Karpas-422 (cell line): ENCODE measurements at places on chromosomes 13 and 19. TPM values are rescaled to one million over a fixed set of nuclear protein-coding genes. Genes with fewer than 3 reads are reported as not detected.

DNA sequence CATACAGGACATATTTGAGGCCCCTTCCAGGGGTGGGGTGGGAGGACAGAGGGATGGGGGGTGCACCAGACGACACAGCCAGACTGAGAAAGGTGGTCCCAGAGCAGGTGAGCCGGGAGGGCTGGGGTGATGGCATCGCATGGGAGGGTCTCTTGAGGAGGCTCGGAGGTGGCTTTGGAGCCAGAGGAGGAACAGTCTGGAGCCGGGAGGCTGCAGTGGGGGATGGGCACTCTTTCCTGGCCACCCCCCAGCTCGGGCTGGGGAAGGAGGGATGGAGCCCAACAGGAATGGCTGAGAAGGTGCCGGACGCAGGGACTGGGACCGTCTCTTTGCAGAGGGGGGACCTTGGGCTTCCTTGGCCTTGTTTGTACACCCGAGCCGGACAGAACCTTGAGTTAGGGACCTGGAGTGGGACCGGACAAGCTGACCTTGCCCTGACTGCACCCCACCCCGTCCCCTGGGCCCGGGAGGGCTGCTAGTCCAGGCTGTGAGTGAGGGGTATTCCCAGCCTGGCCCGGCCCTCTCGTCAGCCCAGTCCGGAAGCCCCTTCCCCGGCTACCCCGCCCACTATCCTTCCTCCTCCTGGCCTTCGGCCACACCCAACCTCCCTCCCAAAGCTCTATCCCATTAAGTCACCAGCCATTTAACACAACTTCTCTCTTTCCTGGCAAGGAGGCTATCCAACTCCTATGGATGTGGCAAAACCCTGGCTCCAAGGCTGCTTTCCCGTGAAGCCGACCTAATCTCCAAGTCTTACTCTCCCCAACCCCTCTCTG lies 816 bp upstream of the TBXA2R start:
- H3K27me3 ChIP-seq, result no peaks in the 10 kb centered on the region
- H3K4me3 ChIP-seq, result no peak overlapping the region
- peaks cover 7% of the 10 kb centered on the region; the same call in 1 of the 2 replicates for H3K4me1 ChIP-seq
- H3K27ac ChIP-seq, result no peak overlapping the region

DNA sequence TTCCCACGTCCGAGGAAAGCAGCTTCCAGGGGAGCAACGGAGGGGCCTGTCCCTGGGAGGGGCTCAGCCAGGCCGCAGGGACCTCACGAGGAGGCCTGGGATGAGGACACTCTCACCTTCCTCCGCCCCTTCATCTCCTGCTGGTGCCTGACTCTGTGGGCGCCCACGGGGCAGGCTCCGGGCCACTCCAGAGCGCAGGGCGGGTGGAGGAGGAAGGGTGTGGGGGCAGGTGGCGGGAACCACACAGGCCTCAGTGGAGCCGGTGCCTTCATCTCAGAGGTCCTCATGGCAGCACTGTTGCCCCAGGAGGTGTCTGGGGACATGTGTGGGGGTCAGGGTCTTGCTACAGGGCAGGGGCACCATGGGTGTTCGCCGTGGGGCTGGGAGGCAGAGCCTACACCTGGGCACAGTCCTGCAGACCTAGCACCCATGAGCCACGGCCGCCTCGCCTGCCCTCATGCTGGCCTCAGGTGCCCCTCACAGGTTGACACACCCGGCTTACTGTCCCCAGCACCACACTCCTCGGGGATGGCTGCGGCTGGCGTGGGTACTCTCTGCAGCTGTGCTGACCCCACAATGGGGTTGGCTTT lies 10.1 kb upstream of the TMEM255B start:
- no peak overlapping the region for H3K4me3 ChIP-seq
- H3K4me1 ChIP-seq, result no peaks in the 10 kb centered on the region
- H3K27ac ChIP-seq, result no peak overlapping the region
- no peaks in the 10 kb centered on the region for H3K36me3 ChIP-seq

Gene C1QTNF9
- total RNA-seq, result not detected in 2 replicates

Gene JSRP1
- total RNA-seq, result not detected in 2 replicates

DNA sequence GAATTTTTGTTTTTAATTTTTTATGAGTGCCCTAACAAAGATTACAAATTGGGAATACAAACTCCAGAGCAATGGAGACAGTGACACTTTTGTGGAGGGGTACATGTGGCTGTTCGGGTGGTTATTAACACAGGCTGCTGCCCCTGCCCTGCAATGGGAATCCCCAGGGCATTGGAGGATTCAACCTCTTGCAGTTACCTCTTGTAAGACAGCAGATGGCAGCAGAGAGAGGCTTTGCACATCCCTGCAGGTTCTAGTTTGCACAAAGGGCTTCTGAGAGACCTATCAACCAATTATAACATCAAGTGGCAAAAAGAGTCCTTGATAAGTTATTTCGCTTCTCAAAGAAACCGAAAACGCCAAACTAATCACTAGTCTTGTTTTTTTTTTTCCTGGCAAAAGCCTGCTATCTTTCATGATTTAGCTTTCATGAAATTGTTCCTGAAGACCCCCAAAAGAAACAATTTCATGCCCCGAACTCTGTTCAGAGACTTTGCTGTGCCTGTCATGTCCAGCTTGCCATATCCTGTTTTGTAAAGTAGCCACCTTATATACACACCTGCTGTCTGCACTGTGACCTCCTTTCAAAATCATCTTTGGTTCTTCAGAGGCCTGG lies 10.4 kb downstream of the GJB2 start:
- no peaks in the 10 kb centered on the region for H3K27me3 ChIP-seq
- peaks cover 20% of the 10 kb centered on the region for H3K4me1 ChIP-seq
- H3K36me3 ChIP-seq, result no peaks in the 10 kb centered on the region
- no peak overlapping the region for H3K27ac ChIP-seq

GRCh38 chr13:98775844-98776598 lies 23.5 kb upstream of the SLC15A1 start:
- H3K27me3 ChIP-seq, result no peaks in the 10 kb centered on the region
- H3K4me3 ChIP-seq, result no peak overlapping the region
- no peaks in the 10 kb centered on the region for H3K36me3 ChIP-seq
- no peak overlapping the region for H3K27ac ChIP-seq
- no peaks in the 10 kb centered on the region for H3K4me1 ChIP-seq

Gene MEIOSIN
- not detected in 2 replicates for total RNA-seq

DNA sequence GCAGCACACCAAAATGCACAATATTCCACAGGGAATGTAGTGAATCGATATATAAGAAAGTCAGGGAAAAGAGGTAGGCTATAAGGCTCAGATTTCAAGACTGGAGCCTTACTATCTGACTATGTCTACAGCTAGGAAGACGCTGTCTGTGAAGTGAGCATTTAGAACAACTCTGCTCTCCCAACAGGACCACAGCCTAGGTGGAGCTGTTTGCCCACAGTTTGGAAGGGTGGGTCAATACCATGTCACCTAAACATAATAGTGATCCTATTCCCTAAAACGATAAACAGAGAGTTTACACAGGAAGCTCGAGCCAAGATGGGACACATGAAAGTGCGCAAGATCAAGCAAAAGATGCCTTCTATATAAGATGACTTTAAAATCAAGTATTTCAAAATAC lies 2486.0 kb upstream of the PCDH20 start:
- no peaks in the 10 kb centered on the region for H3K4me1 ChIP-seq
- H3K27ac ChIP-seq, result no peak overlapping the region
- H3K36me3 ChIP-seq, result no peaks in the 10 kb centered on the region
- DNase-seq, result no peak
- no peak overlapping the region for H3K4me3 ChIP-seq

Gene F7
- not detected in 2 replicates for total RNA-seq

Gene ANKRD24
- total RNA-seq, result 0.71 and 1.1 TPM in 2 replicates
